Activated CD4-positive, alpha-beta T cell treated with anti-CD3 and anti-CD28 coated beads, Interleukin-2, amount 50 U/mL, for 24 hours (primary cell): ENCODE measurements at places on chromosomes 1 and 21.

GRCh38 chr1:23979387-23979880 lies 693 bp downstream of the SRSF10 start:
- DNase-seq: no peak

GRCh38 chr1:159800177-159800930 lies 1.8 kb upstream of the FCRL6 start:
- DNase-seq: no peak

GRCh38 chr1:26814377-26814776 lies 12.1 kb upstream of the ZDHHC18 start:
- DNase-seq: no peak

DNA sequence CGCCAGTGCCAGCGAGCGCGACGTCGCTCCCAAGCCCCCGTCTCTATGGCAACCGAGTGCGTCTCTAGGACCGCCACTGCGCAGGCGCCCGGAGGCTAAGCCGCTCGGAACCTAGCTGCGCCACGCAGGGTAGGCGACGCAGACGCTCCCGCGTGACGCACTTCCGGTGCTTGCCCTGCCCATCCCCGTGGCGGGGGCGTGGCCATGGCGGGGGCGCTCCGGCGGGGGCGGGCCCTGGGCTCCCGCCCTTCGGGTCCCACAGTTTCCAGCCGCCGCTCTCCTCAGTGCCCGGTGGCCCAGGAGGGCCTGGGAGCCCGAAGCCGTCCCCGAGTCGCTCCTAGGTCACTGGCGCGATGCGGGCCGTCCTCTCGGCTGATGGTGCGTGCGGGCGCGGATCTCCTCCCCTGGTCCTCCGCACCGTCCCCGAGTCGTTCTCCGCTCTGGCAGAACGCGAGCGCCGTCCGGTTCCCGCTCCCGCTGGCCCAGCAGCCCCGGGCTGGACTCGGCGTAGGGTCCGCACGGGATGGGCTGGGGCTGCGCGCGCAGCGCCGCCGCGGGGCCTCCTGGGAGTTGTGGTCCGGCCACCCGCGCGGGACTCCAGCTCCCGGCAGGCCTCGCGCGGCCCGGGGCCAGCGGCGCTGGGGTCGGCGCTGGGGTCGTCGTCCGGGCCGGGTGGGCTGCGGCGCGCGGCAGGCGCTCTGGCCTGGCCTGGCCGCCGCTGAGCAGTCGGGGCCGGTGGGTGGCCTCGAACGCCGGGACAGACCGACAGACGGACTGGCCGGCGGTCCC lies at the start of gene MIB2:
MIB2 (plus strand) TSS at position 245 of the 789 bp plus-strand sequence. CDS start 7,953 bp downstream, outside the sequence.
- DNase-seq: peak; percentile 96

GRCh38 chr1:55781944-55782482 lies 566.8 kb upstream of the USP24 start:
- DNase-seq: no peak

DNA sequence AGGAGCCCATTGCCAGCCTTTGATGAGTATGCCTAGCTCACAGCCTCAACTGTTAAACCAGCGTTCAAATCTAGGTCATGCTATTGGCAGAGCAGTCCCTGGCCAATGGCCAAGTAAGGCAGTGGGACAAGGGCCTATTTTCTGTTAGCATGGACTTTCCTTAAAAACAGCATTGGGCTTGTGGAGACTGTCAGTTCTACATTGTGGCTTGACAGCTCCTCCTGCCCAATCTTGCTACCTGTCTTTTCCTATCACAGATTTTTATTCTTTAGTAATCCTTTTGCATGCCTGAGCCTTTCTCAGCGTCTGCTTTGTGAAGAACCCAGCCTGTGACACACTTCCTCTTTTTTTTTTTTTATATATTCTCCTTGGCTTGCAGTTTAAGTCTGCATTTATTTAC lies 56.4 kb downstream of the DIP2A start:
- DNase-seq: no peak

DNA sequence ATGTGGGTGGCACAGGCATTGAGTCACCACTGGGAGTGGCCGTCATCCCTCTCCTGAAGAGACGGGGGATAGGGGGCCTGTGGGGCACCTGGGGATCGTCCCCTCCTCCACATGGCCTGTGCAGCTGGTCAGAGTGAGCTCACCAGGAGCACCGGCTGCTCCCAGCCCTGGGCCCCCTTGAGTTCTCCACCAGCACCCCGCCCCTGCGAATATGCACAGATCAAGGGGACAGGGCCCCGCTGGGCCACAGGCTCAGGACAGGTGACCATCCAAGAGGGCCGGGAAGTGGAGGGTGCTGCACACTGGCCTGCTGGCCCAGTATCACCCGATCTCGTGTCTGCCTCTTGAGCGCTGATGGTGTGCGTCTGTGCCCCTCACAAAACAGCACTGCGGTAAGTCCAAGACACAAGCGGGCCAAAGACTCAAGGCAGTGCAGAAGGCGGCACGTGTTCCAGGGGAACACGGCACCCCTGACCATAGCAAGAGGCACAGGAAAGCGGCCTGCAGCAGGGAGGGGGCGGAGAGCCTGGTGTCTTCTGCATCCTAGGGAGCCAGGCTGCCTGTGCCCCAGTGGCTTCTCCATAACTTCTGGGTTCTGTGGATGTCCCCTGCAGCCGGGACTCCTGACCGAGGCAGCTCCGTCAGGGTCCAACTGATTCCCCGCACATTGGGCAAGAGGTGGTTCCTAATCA lies 18.1 kb upstream of the TSPEAR start:
- no peak for DNase-seq

- DNase-seq: no peak
Measured at GRCh38 chr1:115277276-115277675, 60.8 kb downstream of the NGF start.

GRCh38 chr1:200625381-200625824 lies 4.9 kb upstream of the KIF14 start:
- DNase-seq: no peak

DNA sequence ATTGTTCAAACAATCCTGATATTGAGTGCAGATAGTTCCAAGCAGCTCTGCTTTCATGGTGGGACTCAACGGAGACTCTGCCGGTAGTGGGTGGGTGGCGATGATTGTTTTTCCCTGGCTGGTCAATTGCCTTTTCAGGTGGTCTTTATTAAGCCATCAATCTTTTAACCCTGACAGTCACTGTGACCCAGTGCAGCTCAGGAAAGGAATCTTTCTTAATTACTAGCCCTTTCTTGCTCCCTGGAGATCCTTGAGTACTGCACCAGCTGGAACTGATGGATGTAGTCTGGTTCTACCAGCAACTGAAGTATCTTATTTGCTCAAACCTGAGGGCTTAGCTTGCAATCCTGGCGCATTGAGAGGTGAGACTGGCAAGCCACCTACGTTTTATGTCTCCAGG lies 196.4 kb downstream of the PLPP3 start:
- no peak for DNase-seq

- DNase-seq: no peak
Measured at GRCh38 chr1:31725134-31725533, 21.3 kb upstream of the COL16A1 start.

DNA sequence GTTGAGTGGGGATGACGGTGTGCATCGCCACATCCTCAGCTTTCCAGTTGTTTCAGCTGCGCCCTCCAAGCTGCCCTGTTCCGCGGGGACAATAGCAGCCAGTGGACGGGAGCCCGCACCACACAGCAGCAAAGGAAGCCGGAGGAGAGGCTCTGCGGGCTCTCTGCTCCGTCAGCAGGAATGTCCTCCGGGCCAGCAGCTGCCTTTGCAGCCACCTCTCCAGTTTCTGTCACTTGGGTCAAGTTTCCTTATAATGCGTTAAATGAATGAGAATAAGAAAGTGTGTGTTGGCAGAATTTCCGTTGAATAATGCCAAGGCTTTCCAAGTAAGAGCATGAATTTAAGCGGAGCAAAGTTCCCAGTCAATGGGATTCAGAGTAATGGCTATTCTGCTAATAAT lies 263.3 kb downstream of the KIF26B start:
- no peak for DNase-seq

GRCh38 chr1:53141487-53142055 lies 867 bp downstream of the SLC1A7 start:
- DNase-seq: no peak

GRCh38 chr1:94792473-94793295 lies 27.5 kb upstream of the SLC44A3 start:
- no peak for DNase-seq

GRCh38 chr1:115041654-115042053 lies 12.0 kb downstream of the TSHB start:
- DNase-seq: no peak

- no peak for DNase-seq
Measured at GRCh38 chr1:60825593-60825992, 256.8 kb upstream of the NFIA start.

DNA sequence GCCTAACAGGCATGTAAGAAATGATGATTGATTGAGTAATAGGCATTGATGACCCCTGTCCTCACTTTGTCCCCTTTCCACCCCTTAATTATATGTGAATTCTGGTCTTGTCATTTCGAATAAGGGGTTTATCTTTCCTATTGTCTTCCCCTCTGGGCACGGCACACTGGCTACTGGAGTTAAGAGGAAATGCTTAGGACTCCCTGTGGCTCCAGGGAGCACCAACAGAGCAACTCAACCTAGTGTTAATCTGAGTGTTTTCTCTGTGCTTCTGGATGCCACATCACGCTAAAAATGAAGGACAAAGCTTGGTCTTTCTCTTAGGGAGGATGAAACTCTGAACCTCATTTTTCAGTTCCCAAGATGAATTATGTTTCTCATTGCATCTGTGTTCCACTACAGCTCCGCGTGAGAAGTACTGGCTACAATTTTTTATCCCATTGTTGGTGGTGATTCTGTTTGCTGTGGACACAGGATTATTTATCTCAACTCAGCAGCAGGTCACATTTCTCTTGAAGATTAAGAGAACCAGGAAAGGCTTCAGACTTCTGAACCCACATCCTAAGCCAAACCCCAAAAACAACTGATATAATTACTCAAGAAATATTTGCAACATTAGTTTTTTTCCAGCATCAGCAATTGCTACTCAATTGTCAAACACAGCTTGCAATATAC lies 5.3 kb downstream of the FCER1A start:
- no peak for DNase-seq

DNA sequence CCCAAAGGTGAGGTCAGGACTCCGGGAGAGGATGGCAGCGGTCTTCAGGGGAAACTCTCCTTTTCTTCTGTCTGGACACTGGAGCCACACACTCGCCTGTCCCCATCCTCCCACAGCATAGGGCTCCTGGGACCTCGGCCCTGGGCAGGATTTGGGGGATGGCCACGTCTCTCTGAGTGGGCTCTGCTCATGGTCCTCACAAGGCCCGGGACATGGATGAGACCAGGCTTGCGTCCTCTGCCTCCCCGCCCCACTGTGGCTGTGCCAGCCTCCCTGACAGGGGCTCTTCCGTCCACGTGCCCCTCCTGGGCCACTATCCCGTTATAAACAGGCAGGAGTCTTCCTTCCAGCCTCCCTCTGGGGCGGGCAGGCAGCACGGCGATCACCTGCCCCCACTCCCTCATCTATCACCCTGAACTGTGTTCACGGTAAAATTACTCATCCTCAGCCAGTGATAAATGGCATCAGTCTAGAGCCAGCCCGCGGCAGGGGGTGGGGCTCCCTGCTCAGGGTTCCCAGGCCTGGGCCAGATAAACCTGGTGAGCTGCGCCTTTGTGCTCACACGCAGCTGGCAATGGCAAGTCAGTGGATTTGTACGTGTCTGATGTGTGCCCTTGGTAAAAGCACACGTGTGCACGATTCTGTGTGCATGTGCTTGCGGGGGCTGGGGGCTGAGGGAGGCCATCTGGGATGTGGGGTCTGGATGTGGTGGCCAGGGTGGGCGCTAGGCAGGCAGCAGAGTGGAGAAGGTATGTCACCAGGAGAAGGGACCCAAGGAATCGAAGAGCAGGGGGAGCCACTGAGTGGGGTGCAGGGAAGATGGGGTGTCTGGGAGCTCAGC lies 12.6 kb upstream of the SAMD11 start:
- DNase-seq: no peak

GRCh38 chr1:151729157-151729965 lies 8.0 kb downstream of the RIIAD1 start:
- no peak for DNase-seq

GRCh38 chr1:186228749-186229148 lies 146.3 kb downstream of the TPR start:
- DNase-seq: no peak

DNA sequence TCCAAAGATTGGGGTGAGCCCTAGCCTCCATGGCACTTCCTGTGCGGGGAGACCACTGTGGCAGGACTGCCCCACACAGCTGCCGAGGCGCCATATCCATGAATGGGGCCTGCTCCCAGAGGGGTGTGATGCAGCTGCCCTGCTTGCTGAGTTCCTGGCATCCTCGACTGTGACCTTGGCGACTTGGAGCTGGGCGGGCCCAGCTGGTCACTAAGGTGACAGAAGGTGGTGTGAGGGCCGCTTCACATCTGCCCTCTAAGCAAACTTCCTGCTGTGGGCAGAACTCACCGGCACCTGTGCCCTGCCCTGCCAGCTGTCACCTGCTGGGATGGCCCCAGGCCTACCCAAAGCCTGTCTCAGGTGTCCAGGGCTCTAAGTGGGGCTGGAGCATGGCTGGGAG lies 9.0 kb downstream of the TMEM61 start:
- DNase-seq: no peak

DNA sequence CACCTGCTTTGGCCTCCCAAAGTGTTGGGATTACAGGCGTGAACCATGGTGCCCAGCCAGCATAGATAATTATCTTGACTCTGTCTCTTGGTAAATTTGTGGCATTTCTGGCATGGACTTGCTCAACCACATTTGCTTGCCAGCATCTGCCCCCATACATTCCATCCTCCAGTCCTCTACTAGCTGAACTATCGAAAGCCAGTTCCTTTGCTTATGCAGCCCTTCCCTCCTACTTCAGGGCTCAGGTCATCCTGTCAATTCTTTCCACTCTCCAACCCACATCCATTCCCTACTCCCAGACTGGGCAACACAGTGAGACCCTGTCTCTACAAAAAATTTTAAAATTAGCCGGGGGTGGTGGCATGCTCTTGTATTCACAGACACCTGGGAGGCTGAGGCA lies 13.0 kb upstream of the UQCRHL start:
- DNase-seq: no peak

DNA sequence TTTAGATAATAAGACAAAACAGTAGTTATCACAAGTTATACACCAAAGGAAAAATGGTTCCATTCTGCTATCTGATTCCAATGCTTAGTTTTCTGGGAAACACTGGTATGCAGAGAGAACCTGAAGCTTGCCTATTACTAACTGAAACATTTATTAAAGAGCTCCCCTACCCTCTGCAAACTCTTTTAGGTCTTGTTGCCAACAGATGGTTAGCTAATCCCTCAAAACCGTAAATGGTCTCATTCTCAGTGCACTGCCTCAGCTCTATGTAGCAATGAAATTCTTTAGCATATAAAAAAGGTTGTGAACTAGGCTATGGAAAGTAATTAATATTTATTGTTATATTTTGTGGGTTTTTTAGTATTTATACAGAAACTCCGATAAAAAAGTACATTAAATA lies 20.4 kb downstream of the C21orf91 start:
- DNase-seq: no peak

DNA sequence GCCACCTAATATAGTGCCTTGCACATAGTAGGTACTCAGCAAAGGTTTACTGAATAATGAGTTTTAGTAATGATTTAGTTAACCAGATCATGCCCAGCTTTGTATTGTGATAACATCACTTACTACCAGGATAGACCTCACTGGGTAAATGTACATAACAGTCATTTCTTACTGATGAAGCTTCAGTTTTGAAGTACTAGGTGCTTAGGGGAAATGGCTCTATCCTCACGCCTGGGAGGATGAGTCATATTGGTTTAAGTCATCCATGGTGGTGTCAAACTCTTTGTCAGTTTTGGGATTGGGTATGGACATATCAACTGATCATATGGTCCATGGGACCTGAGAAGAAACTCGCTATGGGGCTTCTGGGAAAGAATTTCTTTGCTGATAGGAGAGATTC lies 90.6 kb upstream of the USP24 start:
- DNase-seq: no peak

- DNase-seq: no peak
Measured at GRCh38 chr1:33161061-33161681, 20.7 kb downstream of the TRIM62 start.
